ENCODE measurements at places on chromosomes 13 and 19. TPM values are rescaled to one million over a fixed set of nuclear protein-coding genes. Genes with fewer than 3 reads are reported as not detected.
A peak's percentile ranks its signal among the peaks of the same experiment; 100 is the strongest.

DNA sequence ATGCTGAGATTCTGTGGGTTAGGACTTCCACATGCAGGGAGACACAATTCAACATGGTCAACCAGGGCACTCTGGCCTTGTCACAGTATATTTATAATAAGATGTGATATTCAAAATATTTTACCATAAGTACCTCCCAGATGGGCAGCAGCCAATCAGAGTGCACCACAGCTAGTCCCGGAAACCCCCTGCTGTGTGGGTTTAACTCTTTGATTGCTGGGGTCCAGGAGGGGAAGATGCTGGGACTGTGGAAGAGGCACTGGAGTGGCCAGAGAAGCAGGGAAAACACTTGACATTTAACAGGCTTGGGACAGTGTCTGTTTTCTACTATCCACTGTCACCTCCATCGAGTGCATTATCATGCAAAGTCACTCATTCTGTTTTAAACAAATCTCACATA is 99.0 kb downstream of the MBNL2 start:
- no peak for DNase-seq
- H3K4me3 ChIP-seq, result no peak overlapping the region
- no peaks in the 10 kb centered on the region for H3K36me3 ChIP-seq
- no peak overlapping the region for H3K27ac ChIP-seq
- H3K27me3 ChIP-seq, result no peaks in the 10 kb centered on the region

GRCh38 chr13:24203811-24204210 is 43.3 kb downstream of the SPATA13 start:
- no peak overlapping the region for H3K4me3 ChIP-seq
- no peaks in the 10 kb centered on the region for H3K36me3 ChIP-seq

DNA sequence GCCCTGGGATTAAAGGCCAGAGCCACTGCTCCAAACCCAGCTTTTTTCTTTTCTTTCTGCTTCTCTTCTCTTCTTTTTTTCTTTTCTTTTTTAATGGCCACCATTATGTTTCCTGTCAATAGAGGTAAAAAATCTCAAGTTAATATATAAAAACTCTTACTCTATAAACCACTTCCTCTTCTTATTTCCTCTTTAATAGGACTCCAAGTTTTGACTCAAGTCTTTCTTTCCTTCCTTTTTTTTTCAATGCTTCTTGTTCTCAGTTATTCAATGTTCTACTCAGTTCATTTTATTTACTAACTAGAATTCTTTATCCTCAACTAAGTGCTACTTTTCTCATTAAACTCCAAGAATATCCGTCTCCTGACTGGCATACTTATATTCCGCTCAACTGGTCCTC is 27.1 kb upstream of the MYCBP2 start:
- no peaks in the 10 kb centered on the region for H3K36me3 ChIP-seq
- H3K4me3 ChIP-seq, result no peak overlapping the region
- DNase-seq, result no peak
- H3K4me1 ChIP-seq, result no peaks in the 10 kb centered on the region
- no peaks in the 10 kb centered on the region for H3K27me3 ChIP-seq

GRCh38 chr19:43460362-43461016 is 4.9 kb downstream of the LYPD3 start:
- H3K27me3 ChIP-seq, result no peaks in the 10 kb centered on the region
- no peak overlapping the region for H3K27ac ChIP-seq
- no peaks in the 10 kb centered on the region for H3K36me3 ChIP-seq
- H3K4me1 ChIP-seq, result peaks cover 14% of the 10 kb centered on the region

DNA sequence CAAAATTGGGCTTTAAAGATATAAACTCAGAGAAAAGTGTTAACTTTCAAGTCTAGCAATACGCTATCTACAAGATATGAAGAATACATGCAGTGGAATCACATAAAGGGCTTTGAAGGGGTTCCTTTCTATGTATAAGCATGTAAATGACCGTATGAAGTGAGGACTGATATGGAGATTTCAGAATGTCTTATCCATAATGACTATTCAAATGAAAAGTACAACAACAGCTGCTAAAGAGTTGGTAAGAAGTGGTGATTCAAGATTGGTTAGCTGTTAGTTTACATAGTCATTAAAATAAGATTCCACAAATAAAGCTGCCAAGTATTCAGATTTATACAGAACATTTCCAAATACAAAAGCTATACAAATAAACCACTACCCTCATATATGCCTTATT is 153.4 kb upstream of the STARD13 start:
- H3K4me3 ChIP-seq, result no peak overlapping the region
- no peaks in the 10 kb centered on the region for H3K36me3 ChIP-seq
- no peaks in the 10 kb centered on the region for H3K27me3 ChIP-seq
- H3K27ac ChIP-seq, result no peak overlapping the region
- DNase-seq, result no peak
- H3K4me1 ChIP-seq, result no peaks in the 10 kb centered on the region

The GJB2 gene
- total RNA-seq, result 0.77 TPM

The IRGC gene
- not detected for total RNA-seq

DNA sequence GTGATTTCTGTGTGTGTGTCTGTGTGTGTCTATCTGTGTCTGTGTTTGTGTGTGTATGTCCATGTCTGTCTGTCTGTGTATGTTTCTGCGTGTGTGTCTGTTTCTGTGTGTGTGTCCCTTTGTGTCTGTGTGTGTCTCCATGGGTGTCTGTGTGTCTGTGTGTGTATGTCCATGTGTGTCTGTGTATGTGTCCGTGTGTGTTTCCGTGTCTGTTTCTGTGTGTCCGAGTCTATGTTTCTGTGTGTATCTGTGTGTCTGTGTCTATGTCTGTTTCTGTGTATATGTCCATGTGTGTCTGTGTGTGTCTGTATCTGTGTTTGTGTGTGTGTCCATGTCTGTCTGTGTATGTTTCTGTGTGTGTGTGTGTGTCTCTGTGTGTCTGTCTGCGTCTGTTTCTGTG is 276.3 kb upstream of the SOX1 start:
- no peaks in the 10 kb centered on the region for H3K36me3 ChIP-seq
- H3K27me3 ChIP-seq, result no peaks in the 10 kb centered on the region
- no peak overlapping the region for H3K27ac ChIP-seq
- H3K4me1 ChIP-seq, result no peaks in the 10 kb centered on the region
- H3K4me3 ChIP-seq, result no peak overlapping the region
- no peak for DNase-seq

- no peak overlapping the region for H3K27ac ChIP-seq
- H3K4me1 ChIP-seq, result no peaks in the 10 kb centered on the region
- no peak for DNase-seq
- H3K4me3 ChIP-seq, result no peak overlapping the region
- H3K27me3 ChIP-seq, result no peaks in the 10 kb centered on the region
- H3K36me3 ChIP-seq, result no peaks in the 10 kb centered on the region
These were observed 58.5 kb upstream of the SLITRK1 start for GRCh38 chr13:83940742-83941141.

The ALG5 gene
- 30.6 TPM for total RNA-seq

DNA sequence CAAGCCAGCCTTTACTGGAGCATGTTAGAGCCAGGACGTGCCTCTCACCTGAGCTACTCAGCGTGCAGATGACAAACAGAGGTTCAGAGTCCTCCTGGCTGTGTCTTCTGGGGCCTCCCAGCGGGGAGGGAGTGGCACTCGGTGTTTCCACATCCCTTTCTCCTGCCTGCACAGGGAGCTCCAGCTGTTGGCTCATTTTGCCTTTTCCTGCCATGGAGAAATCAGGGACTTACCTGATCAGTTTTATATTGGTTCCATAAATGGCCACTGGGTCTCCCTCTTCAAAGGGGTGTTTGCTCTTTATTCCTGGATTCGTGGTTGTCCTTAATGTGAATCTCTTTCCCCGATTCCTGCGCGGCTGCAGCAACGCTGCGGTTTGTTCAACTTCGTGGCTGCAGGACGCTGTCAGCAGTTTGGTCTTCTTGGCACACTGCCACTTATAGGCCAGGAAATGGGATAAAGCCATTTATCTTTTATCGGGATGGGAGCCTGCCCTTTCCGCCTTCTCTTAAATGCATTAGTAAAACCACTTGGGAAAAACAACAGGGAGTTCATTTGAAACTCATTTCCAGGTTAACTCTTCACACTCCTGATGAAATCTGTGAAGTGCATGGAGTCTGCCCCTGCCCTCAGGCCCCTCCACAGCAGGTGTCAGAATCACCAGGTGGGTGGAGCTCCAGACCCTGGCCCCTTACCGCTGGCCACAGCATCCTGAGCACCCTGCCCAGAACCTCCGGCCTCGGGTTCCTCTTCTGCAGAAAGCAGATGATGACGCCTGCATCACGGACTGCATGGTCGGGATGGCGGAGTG is 39.8 kb upstream of the MCF2L start:
- no peaks in the 10 kb centered on the region for H3K36me3 ChIP-seq
- H3K4me3 ChIP-seq, result peak overlapping the region; percentile 4
- no peak for DNase-seq
- peaks cover 10% of the 10 kb centered on the region for H3K27me3 ChIP-seq
- H3K4me1 ChIP-seq, result peaks cover 17% of the 10 kb centered on the region

- H3K4me3 ChIP-seq, result no peak overlapping the region
- H3K36me3 ChIP-seq, result no peaks in the 10 kb centered on the region
- no peak for DNase-seq
- H3K27me3 ChIP-seq, result no peaks in the 10 kb centered on the region
- H3K27ac ChIP-seq, result no peak overlapping the region
These were observed 488.8 kb downstream of the KCTD12 start for GRCh38 chr13:76397413-76397812.

- no peaks in the 10 kb centered on the region for H3K36me3 ChIP-seq
- DNase-seq, result no peak
- no peak overlapping the region for H3K27ac ChIP-seq
- H3K27me3 ChIP-seq, result no peaks in the 10 kb centered on the region
These were observed 26.5 kb downstream of the FPR3 start for GRCh38 chr19:51821456-51821855.

The ZNF44 gene
- 12.8 TPM for total RNA-seq

GRCh38 chr19:33977756-33978685 is 181.4 kb downstream of the KCTD15 start:
- peaks cover 11% of the 10 kb centered on the region for H3K27me3 ChIP-seq
- H3K4me3 ChIP-seq, result no peak overlapping the region
- H3K36me3 ChIP-seq, result no peaks in the 10 kb centered on the region
- no peaks in the 10 kb centered on the region for H3K4me1 ChIP-seq
- no peak overlapping the region for H3K27ac ChIP-seq
- DNase-seq, result no peak

All from lower lobe of right lung (tissue), 2 donors.